DND-41 (cell line): ENCODE measurements at places on chromosomes 7 and 10.

DNA sequence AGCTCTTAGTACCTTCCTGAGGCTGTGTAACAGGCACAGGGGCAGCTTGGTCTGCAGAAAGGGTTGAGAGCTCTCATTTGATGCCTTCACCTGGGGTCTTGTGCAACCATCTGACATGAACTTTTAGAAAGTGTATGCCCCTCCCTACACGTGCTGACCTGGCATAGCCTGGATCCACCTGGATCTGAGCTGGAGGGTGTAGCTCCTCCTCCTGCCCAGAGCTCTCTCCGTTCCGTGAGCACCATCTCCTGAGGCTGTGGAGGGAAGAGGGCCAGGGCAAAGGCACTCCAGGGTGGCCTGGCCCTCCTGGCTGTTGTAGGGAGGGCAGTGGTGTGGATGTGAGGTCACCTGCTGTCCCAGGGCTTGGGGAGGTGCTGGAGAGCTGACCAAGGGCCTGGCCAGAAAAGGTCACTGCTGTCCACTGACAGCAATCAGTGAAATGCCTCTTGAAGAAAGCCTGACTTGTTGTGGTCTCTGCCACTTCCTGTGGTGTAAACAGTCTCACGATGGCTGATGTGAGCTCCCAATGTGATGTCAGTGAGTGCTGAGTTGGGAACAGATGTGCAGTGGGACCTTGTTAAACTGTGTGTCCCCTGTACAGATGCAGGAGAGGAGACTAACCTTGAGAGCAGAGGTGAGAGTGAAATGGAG is 23.0 kb downstream of the AMZ1 start:
- peak; percentile 84 for DNase-seq

- no peak for DNase-seq
These were observed 45.6 kb upstream of the TES start for GRCh38 chr7:116164552-116165306.

DNA sequence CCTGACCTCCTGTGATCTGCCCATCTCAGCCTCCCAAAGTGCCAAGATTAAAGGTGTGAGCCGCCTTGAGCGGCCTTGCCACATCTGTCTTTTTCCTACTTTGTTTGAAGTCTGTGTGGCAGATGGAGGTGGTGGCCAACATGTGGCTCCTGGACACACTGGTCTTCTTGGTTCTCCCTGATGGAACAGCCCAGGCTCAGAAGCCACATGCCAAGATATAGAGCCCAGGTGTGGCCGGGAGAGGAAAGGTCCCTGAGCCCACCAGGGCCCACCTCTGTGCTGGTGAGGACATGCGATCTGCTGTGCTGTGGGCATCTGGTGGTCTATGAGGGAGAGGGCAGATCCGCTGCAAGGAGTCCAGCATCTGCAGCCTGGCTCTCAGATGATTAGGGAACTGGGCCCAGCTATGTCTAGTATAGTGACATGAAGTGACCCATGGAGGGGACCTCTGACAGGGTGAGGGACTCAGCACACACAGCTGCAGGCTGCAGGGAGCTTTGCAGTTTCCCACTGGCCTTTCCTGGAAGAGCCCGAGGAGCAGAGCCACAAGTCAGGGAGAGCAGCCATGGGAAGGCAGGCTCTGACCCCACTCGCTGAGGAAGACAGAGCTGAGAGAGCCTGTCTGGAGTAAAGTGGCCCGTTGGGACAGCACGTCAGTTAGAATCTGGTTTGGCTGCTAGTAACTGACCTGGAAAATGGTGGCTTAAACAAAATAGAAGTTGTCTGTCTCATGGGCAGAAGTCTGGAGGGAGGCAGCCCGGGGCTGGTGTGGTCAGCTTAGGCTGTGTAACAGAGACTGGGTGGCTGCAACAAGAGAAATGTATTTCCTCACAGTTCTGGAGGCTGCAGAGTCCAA is 25.9 kb downstream of the ADCY1 start:
- no peak for DNase-seq

DNA sequence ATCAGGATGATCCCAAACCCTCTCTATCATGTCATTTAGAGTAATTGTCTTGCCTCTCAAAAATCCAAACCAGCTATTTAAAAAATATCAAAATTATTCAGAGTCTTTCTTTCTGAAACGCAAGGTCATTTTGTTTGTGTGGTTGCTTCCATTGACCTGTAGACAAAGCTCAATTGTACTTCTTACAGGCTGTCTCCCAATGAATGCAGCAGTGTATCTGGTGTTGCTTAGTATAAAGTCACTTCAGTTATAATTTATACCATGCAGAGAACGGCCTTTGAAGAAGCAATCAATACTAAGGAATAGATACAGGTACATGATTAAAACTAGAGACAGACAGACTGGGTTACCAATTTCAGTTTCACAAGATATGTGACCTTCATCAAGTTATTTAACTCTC is 80.9 kb downstream of the DOCK4 start:
- DNase-seq = no peak

- DNase-seq = no peak
These were observed 37.0 kb upstream of the LRRC17 start for GRCh38 chr7:102875700-102876295.

DNA sequence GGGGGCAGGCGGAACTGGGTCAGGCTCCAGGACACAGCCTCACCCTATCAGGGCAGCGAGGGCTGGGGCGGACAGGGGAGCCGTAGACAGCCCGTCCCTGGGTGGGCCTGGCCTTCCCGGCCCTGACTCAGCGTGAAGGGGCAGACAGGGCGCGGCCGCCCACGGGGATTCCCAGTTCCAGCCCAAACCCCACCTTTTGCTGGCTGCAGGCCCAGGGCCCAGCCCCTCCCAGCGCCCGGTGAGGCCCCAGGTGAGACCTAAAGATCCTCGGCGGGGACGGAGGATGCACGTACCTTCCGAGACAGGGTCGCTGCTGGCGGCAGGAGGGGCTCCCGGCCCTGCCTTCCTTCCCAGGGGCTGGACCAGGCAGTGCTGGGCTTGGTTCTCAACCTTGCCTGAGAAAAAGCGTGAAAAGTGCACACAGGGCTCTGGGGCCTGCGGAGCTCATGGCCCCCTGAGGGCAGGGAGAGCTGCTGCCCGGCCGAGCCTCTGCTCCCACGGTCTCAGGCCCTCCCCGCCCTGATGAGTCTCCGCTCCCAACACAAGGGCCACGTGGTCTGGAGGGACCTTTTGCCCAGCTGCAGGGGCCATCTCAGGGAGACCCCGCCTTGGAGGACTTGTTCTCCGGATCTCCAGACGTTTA is 43.9 kb upstream of the DNAJB6 start:
- no peak for DNase-seq

GRCh38 chr10:12938271-12938670 is 63.2 kb downstream of the CCDC3 start:
- DNase-seq = no peak
